LoVo (cell line): ENCODE measurements at places on chromosomes 11 and 22.

- no peak for DNase-seq
Measured at GRCh38 chr22:40123387-40123786, 54.3 kb upstream of the TNRC6B start.

DNA sequence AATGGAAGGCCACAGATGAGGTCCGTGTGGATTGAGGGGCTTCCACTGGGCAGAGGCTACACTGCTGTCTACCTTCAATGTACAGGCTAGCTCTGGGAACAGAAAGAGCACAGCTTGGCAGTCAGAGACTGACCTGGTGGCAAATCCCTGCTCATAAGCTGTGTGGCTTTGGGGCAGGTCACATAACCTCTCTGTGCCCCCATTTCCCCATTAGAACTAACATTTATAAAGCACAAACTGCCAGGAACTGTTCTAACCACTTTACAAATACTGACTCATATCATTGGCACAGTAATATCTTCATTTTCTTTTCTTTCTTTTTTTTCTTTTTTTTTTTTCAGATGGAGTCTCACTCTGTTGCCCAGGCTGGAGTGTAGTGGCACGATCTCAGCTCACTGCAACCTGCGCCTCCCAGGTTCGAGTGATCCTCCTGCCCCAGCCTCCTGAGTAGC is 3.1 kb downstream of the FOSL1 start:
- DNase-seq, result no peak

DNA sequence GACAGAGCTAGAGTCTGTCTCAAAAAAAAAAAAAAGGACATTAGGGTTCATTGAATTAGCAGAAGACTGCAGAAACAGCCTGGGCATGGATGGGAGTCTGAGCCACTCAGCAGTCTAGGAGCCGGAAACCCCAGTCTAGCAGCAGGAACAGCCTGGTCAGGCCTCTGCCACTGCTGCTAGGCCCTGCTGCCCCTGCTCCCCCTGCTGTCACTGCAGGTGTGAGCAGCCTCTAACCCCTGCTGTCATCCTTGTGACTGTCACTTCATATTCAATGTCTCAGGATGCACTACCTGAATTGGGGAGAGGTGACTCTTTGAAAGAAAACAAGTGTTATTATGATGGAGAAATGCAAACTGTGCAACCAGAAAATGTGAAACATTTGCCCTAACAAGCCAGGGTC is 7.0 kb upstream of the DDX17 start:
- DNase-seq, result no peak

DNA sequence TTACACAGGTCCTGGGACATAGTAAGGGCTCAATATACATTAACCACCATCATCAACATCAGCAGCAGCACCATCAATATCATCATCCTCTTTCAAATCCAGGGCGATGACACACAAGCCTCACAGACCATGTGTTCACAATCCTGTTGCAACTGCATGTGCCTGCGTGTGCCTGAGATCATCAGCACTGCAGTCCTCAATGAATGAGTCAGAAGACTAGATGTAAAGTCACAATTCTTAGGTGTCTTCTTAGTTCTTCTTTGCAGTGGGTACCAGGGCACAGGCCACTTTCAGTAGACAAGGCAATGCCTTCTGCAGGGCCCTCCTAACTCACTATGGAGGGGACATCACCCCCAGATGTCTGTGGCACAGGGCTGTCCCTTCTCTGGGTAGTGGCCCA is 111.1 kb downstream of the MYO18B start:
- DNase-seq, result no peak

GRCh38 chr11:85752201-85752889 is 58.6 kb downstream of the SYTL2 start:
- no peak for DNase-seq

DNA sequence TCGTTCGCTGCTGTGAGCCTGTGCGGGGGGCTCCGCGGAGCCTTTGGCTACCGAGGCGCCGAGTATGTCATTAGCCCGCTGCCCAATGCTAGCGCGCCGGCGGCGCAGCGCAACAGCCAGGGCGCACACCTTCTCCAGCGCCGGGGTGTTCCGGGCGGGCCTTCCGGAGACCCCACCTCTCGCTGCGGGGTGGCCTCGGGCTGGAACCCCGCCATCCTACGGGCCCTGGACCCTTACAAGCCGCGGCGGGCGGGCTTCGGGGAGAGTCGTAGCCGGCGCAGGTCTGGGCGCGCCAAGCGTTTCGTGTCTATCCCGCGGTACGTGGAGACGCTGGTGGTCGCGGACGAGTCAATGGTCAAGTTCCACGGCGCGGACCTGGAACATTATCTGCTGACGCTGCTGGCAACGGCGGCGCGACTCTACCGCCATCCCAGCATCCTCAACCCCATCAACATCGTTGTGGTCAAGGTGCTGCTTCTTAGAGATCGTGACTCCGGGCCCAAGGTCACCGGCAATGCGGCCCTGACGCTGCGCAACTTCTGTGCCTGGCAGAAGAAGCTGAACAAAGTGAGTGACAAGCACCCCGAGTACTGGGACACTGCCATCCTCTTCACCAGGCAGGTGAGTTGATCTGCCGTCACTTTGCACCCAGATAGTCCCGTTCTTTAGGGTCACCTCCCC is 1.0 kb downstream of the ADAMTS15 start:
- DNase-seq, result no peak

- DNase-seq, result no peak
Measured at GRCh38 chr22:49052023-49052538, 775.6 kb downstream of the BRD1 start.

- DNase-seq, result no peak
Measured at GRCh38 chr11:128198216-128198772, 389.1 kb downstream of the ETS1 start.
